Bronchial epithelial cell (primary cell): ENCODE measurements at places on chromosomes 4 and X.

GRCh38 chrX:109783701-109784079, 50.6 kb upstream of the ACSL4 start:
- DNase-seq = peak; percentile 13

- DNase-seq = no peak
These were observed 516.2 kb upstream of the GALNT7 start for GRCh38 chr4:172652369-172652768.

- peak; percentile 45 for DNase-seq
These were observed 69.6 kb upstream of the PCDH18 start for GRCh38 chr4:137601934-137602333.

- no peak for DNase-seq
These were observed 913 bp upstream of the PRDM8 start for GRCh38 chr4:80196259-80196921.

GRCh38 chr4:156084373-156084772, 130.7 kb upstream of the CTSO start:
- no peak for DNase-seq

DNA sequence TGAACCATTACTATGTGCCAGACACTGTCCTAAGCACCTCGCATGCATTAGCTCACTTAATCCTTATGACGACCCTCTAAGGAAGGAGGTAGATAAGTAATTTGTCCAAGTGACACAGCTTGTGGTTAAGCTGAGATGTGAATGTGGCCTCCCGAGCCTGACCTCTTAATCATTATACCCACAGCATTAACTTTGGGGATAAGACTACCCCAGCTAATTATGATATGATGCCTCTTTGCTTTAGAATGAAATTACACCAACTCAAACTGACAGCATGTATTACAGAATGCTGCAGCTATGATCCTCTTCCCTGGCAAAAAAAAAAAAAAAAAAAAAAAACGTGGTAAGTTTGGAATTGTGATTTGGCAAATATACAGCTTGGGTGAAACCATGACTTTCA, 53.5 kb downstream of the APBB2 start:
- no peak for DNase-seq

GRCh38 chr4:73170518-73171198, 87.9 kb downstream of the ANKRD17 start:
- peak; percentile 63 for DNase-seq

- DNase-seq = no peak
These were observed 463.4 kb upstream of the MAGEB18 start for GRCh38 chrX:25674776-25675175.
